CD4-positive, alpha-beta T cell treated with Interleukin-15 for 4 hours (primary cell): ENCODE measurements at places on chromosomes 2 and 18.

DNA sequence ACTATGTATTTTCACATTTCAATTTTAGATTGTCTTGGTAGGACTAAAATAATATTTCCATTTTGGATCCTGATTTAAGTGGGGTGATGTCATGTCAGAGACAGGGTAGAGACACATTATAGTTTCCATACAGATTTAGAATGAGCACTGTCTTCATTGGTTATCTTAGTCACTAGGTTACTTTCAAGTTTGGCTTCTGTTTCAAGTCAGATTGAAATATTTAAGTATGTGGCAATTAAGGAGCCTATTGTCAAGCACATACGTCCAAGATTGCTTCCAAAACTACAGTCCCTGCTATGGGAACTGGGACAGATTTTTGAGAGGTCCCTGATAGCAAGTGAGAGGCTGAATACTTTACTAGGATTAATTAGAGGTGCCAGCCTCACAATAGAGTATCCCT is 89.2 kb upstream of the FAM117B start:
- no peak for DNase-seq

DNA sequence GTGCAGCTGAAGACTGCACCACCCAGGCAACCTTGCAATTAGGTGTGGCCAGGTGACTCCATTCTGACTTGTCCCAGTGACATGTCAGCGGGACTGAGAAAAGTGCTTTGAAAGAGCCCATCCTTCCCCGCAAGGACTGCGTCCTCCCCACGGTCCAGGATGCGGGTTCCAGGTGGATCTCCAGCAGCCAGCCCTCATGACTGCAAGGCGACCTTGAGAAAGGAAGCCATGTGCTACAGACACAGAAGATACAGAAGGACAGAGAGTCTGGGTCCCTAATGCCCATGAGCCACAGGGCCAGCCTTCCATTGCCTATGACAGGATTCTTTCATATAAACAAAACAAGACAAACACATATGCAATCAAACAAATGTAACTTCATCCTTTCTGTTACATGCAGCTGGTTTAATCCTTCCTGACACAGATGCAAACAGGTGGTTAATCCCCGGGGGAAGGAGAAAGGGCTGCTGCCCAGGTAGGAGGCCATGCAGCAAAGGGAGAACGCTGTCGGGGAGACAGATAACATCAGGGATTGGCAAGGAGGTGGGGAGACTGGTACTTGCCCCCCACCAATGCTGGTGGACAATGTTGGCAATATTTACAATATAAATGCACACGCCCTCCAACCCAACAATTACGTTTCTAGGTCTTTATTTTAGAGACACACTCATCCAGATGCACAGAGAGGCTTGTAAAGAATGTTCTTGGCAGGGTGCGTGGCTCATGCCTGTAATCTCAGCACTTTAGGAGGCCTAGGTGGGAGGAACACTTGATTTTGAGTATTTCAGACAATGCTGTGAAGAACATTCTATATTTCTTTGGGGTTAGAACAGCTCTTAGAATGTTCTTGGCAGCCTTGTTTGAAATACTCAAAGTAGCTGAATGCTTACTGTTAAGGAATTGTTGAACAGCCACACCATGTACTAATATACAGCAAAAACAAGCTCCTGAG is 64.8 kb downstream of the NCAPH start:
- no peak for DNase-seq

GRCh38 chr2:51153236-51153635 is 121.3 kb upstream of the NRXN1 start:
- DNase-seq, result no peak

- DNase-seq, result no peak
Measured at GRCh38 chr2:158599609-158600008, 142.9 kb downstream of the PKP4 start.

- no peak for DNase-seq
Measured at GRCh38 chr2:98985905-98986666, 50.1 kb upstream of the CRACDL start.

- DNase-seq, result no peak
Measured at GRCh38 chr2:206002440-206002839, 83.5 kb downstream of the INO80D start.

DNA sequence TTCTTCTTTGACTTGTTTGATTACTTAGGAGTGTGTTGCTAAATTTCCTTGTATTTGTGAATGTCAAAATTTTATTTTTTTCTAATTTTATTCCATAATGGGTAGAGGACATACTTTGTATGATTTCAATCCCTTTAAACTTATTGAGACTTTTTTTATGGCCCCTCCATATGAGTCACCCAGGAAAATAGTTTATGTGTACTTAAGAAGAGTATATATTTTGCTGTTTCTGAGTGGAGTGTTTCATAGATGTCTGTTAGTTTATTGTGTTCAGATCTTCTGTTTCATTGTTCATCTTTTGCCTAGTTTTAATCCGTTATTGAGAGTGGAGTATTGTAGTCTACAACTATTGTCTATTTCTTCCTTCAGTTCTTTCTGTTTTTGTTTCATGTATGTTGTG is 81.9 kb downstream of the EPB41L5 start:
- DNase-seq, result no peak

DNA sequence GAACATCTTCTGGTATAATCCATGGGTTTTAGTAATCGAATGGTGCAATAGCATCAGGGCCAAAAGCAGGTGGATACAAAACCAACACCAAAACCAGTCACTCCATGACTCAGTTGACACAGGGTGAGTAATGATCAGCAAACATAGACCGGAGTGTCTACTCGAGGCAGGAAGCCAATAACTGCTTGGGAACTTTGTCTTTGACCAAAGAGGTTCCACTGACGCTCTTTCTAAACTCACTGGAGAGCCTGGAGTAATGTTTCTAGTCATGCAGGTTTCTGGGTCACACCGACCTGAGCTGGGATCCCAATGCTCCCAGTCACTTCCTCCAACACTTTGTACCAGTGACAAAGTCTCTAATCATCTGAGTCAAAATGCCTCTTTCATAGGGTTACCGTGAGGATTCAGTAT is 30.9 kb downstream of the MREG start:
- no peak for DNase-seq

- no peak for DNase-seq
Measured at GRCh38 chr18:46660957-46661749, 4.1 kb upstream of the LOXHD1 start.

DNA sequence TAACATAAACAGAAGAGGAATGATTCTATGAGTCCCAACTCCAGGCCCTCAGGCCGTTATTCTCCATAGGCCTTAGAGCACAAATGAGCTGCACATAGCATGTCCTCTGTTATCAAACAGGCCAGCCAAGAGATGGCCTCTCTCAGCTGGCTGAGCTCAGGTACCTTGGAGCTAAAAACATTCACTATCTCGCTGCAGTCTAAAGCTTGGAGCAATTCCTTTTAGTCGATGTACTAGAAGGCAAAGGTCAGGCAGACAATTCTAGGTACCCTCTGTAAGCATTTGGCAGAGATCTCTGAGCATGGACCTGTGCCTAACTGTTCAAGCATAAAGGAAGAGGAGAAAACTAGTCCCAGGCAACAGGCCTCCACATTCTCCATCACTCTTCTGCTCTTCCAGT is 38.0 kb upstream of the ATL2 start:
- DNase-seq, result no peak

- no peak for DNase-seq
Measured at GRCh38 chr18:24234850-24235418, 96.1 kb downstream of the CABYR start.

DNA sequence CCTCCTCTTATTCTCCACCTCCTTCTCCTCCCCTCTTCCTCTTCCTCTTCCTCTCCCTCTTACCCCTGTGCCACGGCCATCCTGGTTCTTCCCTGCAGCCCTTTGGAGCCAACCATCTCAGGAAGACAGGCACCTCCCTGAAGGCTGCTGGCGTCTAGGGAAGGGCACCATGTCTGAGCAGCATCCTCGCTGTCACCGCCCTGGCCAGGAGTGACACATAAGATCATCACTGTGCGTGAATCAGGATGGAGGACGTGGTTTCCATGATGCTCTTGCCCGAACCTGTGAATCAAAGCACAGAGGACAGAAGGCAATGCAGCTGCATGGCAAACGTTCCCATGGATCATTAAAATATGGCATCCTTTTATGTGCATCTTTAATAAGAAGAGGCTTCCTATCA is 236.0 kb downstream of the SH3BP4 start:
- no peak for DNase-seq

DNA sequence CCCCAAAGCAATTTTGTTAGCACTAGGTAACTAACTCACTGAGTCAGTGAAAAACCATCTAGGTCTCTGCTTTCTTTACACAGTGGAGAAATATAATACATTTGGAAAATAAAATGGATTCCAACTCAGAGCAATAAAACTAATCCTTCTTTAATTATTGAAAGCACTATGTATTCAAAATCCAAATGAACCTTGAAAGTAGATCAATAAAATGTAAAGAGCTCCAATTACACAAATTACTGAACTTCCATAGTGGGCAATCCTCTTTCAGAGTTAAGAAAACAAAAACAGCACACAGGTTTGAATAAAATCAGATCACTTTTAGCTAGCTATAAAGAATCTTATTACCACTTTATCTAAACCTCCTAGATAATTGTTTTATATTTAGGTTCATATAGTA is 208.1 kb downstream of the NR4A2 start:
- no peak for DNase-seq

GRCh38 chr2:85987266-85988174 is 98.7 kb upstream of the ST3GAL5 start:
- DNase-seq, result no peak

DNA sequence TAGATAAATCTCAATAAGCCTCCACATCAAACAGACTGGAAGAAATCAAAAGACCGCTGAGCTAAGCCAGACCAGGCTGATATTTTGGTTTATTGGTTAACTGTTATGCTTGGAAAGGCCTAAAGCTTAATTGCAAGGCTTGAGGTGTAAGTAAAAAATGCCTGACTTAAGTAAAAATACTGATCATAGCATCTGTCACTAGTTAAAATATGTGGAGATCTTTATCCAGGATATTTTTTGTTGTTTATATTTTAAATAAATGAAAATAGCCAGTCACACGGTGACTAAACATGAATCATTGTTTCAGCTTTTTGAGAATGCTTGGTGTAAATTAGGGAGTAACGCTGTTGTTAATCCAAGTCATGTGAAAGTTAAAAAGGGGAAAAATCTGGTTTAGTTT is 127.9 kb downstream of the THADA start:
- no peak for DNase-seq

GRCh38 chr2:119425620-119426395 is 5.8 kb upstream of the TMEM37 start:
- DNase-seq, result no peak

- DNase-seq, result no peak
Measured at GRCh38 chr2:20551260-20551944, 99.5 kb downstream of the HS1BP3 start.

- DNase-seq, result no peak
Measured at GRCh38 chr2:16840496-16841172, 175.0 kb upstream of the CYRIA start.

GRCh38 chr2:201466050-201466675 is 14.6 kb downstream of the STRADB start:
- DNase-seq, result no peak

GRCh38 chr2:26008851-26009566 is 24.9 kb upstream of the RAB10 start:
- peak; percentile 17 for DNase-seq

GRCh38 chr2:156448766-156449165 is 12.6 kb downstream of the GPD2 start:
- no peak for DNase-seq

GRCh38 chr2:10282611-10283105 is 20.0 kb upstream of the HPCAL1 start:
- DNase-seq, result no peak

DNA sequence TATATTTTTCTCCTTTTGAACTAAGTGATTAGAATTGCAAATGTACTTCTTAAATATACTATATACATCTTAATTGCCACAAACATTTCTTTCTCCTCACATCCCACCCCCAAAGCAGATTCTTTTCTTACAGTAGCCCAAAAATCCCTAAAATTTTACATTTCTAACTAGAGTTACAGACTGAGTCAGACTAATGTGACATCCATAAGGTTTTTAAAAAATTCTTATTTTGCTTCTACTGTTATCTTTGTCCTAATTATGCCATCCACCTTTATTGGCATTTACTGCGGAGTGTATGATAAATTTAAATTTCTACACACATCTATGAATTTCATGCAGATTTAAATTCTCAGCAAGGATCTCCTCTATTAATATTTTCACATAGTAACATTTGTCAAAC is 15.8 kb downstream of the PELI1 start:
- no peak for DNase-seq

DNA sequence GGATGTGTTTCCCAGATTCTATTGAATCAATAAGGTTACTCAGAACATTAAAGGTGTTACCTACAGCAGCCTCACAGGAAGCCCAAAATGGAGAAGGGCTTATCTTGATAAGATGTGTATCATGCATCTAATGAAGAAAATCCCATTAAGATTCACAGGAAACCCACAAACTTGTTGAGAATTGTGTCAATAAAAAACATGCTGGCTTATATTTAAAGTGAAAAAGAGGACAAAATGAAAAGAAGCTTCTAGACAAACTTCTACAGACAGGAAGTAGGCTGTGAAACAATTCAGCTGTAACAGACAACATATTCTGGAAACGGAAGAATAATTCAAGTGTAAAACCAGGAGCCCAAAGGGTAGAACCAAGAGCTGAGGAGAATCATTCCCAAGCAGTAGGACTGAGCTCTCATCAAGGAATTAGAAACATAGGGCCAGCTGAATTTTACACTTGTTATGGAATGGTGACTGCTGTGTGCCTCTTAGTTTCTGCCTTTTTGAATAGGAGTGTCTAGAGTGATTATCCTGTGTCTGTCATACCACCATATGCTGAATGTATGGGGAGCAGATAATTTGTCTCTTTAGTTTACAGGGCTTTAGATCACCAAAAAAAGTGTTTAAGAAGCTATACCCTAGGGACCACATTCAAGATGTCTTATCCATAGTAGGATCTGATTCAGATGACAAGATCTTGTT is 9.6 kb downstream of the IMMT start:
- DNase-seq, result peak; percentile 83

- DNase-seq, result no peak
Measured at GRCh38 chr18:59148192-59148591, 8.5 kb downstream of the SEC11C start.

GRCh38 chr2:74008761-74009395 is 24.2 kb downstream of the TET3 start:
- no peak for DNase-seq

DNA sequence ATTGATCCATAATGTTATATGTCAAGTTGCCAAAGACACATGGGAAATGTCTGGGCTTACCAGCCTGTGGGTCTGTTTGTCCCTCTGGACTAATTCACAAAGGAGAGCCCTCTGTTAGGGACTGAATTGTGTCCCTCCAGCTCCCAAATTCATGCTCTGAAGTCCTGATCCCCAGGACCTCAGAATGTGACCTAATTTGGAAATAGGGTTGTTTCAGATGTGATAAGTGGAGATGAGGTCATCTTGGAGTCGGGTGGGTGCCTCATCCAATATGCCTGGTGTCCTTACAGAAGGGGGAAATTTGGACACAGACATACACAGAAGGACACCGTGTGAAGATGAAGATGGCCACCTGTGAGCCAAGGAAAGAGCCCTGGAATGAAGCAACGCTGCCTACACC is 41.4 kb upstream of the ROCK2 start:
- no peak for DNase-seq

- no peak for DNase-seq
Measured at GRCh38 chr18:43314941-43315340, 37.7 kb upstream of the SYT4 start.

DNA sequence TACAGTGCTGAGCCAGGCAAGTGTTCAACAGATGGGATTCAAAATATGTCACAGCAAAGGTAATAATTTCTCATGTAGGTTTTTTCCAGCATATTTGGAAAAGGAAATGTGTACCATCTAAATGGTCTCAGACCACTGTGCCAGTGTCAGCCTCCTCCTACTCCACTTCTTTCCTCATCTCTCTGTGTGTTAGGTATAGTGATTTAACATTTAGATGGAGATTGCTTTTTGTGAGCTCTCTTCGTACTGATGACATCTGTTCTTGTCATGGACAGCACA is 80.9 kb upstream of the TSPYL6 start:
- DNase-seq, result no peak
